ENCODE measurements at places on chromosomes 3 and 15. TPM values are rescaled to one million over a fixed set of nuclear protein-coding genes. Genes with fewer than 3 reads are reported as not detected.

Gene UBAP1L
- 2.7 TPM for polyA plus RNA-seq

Gene GOLGA8H
- polyA plus RNA-seq, result not detected

Gene GUCA1C
- not detected for polyA plus RNA-seq

Gene CORO2B
- polyA plus RNA-seq, result 184 TPM

Gene ENTPD3
- not detected for polyA plus RNA-seq

Gene ZNF717
- polyA plus RNA-seq, result 12.1 TPM

Gene FAM81A
- polyA plus RNA-seq, result 9.7 TPM

Gene KBTBD13
- polyA plus RNA-seq, result not detected

Gene PLSCR4
- polyA plus RNA-seq, result 15.9 TPM

Gene CSPG5
- 1.7 TPM for polyA plus RNA-seq

Gene IQCH
- 5.2 TPM for polyA plus RNA-seq

Gene ADGRG7
- polyA plus RNA-seq, result not detected

Gene HDC
- 2.6 TPM for polyA plus RNA-seq

Gene GNB4
- 4.8 TPM for polyA plus RNA-seq

Gene IMPG2
- polyA plus RNA-seq, result 0.05 TPM

Gene GOLGA8S
- polyA plus RNA-seq, result 0.19 TPM

Gene UTS2B
- 4.6 TPM for polyA plus RNA-seq

Gene CYP8B1
- not detected for polyA plus RNA-seq

Gene GP9
- polyA plus RNA-seq, result not detected

Gene SNTN
- 3.5 TPM for polyA plus RNA-seq

Gene GOLGA6L22
- polyA plus RNA-seq, result not detected

Gene PCOLCE2
- polyA plus RNA-seq, result not detected

Gene RHCG
- polyA plus RNA-seq, result 1.0 TPM

Gene SEMA4B
- polyA plus RNA-seq, result 1.6 TPM

Gene TMEM207
- not detected for polyA plus RNA-seq

Gene ISL2
- polyA plus RNA-seq, result not detected

Measured in Purkinje cell (primary cell).